ENCODE measurements at places on chromosomes 7 and 10. TPM values are rescaled to one million over a fixed set of nuclear protein-coding genes. Genes with fewer than 3 reads are reported as not detected.

- no peaks in the 10 kb centered on the region for H3K36me3 ChIP-seq
- no peak overlapping the region for H3K27ac ChIP-seq
- H3K4me1 ChIP-seq, result no peaks in the 10 kb centered on the region
Measured at GRCh38 chr7:42893346-42894240, 18.3 kb downstream of the C7orf25 start.

IDI2 gene
- not detected for total RNA-seq

- H3K4me1 ChIP-seq, result peaks cover 3% of the 10 kb centered on the region
- H3K4me3 ChIP-seq, result no peak overlapping the region
- H3K27me3 ChIP-seq, result peaks cover 26% of the 10 kb centered on the region
- no peak overlapping the region for H3K27ac ChIP-seq
Measured at GRCh38 chr7:44307905-44308595, 17.3 kb downstream of the CAMK2B start.

DNA sequence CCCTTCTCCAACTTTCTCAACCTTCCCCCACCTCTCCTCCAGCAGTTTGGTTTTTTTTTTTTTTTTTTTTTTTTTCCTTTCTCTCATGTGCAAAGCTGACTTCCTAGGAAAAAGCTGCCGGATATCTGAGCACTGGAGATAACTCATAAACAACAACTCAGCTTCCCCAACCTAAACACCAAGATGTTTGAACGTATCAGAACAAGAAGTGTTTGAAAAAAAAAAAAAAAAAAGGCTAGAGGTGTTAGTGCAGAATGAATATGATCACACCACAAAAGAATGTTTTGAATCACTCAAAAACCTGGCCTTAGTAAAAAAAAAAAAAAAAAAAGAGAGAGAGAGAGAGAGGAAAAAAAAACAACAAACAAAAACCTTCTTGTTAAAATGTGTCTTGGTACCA is 11.2 kb downstream of the GATA3 start:
- H3K27ac ChIP-seq, result no peak overlapping the region
- peaks cover 3% of the 10 kb centered on the region for H3K27me3 ChIP-seq
- no peak for DNase-seq
- peaks cover 96% of the 10 kb centered on the region for H3K36me3 ChIP-seq
- no peak overlapping the region for H3K4me3 ChIP-seq

CWF19L1 gene
- 44.1 TPM for total RNA-seq

IFIT1 gene
- 48.4 TPM for total RNA-seq

GRCh38 chr7:81693080-81693479 is 76.8 kb downstream of the HGF start:
- H3K27ac ChIP-seq, result no peak overlapping the region
- H3K27me3 ChIP-seq, result no peaks in the 10 kb centered on the region
- no peak for DNase-seq
- H3K36me3 ChIP-seq, result no peaks in the 10 kb centered on the region
- H3K4me1 ChIP-seq, result no peaks in the 10 kb centered on the region

- H3K27ac ChIP-seq, result no peak overlapping the region
- no peak overlapping the region for H3K4me3 ChIP-seq
- no peak for DNase-seq
- no peaks in the 10 kb centered on the region for H3K27me3 ChIP-seq
- H3K4me1 ChIP-seq, result no peaks in the 10 kb centered on the region
- peaks cover 62% of the 10 kb centered on the region for H3K36me3 ChIP-seq
Measured at GRCh38 chr10:101669181-101669580, 25.8 kb downstream of the FBXW4 start.

GRCh38 chr10:78658645-78659597 is 409.8 kb upstream of the ZMIZ1 start:
- peak overlapping the region; percentile 61 for H3K27ac ChIP-seq
- H3K4me1 ChIP-seq, result peaks cover 14% of the 10 kb centered on the region
- DNase-seq, result peak; percentile 10
- no peak overlapping the region for H3K4me3 ChIP-seq
- no peaks in the 10 kb centered on the region for H3K36me3 ChIP-seq

- H3K4me3 ChIP-seq, result no peak overlapping the region
- H3K27ac ChIP-seq, result no peak overlapping the region
- H3K27me3 ChIP-seq, result no peaks in the 10 kb centered on the region
- peaks cover 9% of the 10 kb centered on the region for H3K4me1 ChIP-seq
- no peaks in the 10 kb centered on the region for H3K36me3 ChIP-seq
Measured at GRCh38 chr7:155213385-155213784, 84.3 kb upstream of the INSIG1 start.

- H3K36me3 ChIP-seq, result no peaks in the 10 kb centered on the region
- H3K4me3 ChIP-seq, result no peak overlapping the region
- H3K4me1 ChIP-seq, result no peaks in the 10 kb centered on the region
- DNase-seq, result no peak
- no peaks in the 10 kb centered on the region for H3K27me3 ChIP-seq
Measured at GRCh38 chr7:85021101-85021704, 165.7 kb downstream of the SEMA3D start.

GRCh38 chr7:107274506-107274905 is 105.7 kb downstream of the HBP1 start:
- H3K36me3 ChIP-seq, result no peaks in the 10 kb centered on the region
- no peak for DNase-seq
- no peak overlapping the region for H3K27ac ChIP-seq
- H3K4me1 ChIP-seq, result no peaks in the 10 kb centered on the region
- H3K27me3 ChIP-seq, result no peaks in the 10 kb centered on the region

DNA sequence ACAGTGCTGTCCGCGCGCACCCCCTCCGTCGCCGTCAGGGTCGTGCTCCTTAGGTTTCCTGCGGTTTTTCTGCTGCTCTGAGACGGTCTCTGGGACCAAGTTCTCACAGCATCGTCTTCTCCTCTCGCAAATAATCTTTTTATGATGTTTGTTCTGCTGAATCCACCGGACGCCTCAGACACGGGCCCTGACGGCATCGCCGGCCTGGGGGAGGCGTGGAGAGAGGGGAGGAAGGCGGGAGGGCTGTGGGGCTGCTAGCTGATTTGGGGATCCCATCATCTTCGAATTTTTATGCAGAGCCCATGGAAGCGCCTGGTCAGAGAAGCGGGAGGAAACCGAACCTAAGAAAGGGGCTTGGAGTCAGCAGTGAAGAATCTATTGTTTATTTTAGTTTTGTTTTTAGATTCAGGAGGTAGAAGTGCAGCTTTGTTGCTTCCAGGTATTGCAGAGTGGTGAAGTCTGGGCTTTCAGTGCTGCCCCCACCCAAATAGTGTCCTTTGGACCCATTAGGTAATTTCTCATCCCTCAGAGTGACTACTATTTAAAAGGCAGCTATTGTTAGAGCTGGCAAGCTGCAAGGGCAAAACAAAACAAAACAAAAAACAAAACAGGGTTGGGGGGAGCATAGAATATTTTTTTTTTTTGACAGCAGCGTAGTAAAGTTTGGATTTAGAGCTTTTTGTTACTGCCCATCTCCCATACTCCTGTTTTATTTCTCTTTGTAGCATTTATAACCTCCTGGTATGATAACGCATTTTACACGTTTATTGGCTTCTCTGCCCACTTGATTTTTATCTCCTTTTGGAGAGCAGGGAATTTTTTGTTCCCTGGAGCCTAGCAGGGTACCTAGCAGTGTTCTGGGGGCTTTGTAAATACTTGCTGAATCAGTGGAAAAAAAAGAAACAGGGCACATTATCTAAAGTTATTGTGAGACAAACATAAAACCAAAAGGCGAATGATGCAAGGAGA is 92.6 kb downstream of the SPAG6 start:
- H3K36me3 ChIP-seq, result no peaks in the 10 kb centered on the region
- DNase-seq, result peak; percentile 54
- H3K27ac ChIP-seq, result peak overlapping the region; percentile 98
- H3K4me3 ChIP-seq, result peak overlapping the region; percentile 96

GRCh38 chr10:124546055-124546369 is 84.4 kb downstream of the LHPP start:
- H3K4me1 ChIP-seq, result peaks cover 36% of the 10 kb centered on the region
- no peak for DNase-seq
- H3K27me3 ChIP-seq, result no peaks in the 10 kb centered on the region
- no peak overlapping the region for H3K4me3 ChIP-seq

DNA sequence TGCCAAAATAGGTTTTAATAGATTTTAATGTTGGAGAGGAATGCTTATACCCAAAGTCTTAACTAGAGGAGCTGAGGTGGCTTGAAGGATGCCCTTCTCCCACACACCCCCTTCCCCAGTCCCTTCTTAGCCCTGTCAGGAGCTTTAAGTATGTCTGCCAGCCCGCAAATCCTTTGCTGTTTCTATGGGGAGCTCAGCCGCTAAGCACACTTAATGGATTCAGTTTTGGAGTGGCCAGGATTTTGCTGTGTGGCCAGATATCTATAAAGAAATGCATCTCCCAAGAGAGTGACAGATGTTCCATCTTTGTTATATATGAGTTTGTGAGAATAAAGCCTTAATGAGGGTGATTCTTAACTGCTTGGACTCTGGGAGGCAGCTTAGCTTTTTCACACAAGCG is 152.9 kb upstream of the ZNF32 start:
- H3K4me1 ChIP-seq, result peaks cover 2% of the 10 kb centered on the region
- H3K27me3 ChIP-seq, result no peaks in the 10 kb centered on the region
- no peak for DNase-seq
- H3K4me3 ChIP-seq, result no peak overlapping the region

DNA sequence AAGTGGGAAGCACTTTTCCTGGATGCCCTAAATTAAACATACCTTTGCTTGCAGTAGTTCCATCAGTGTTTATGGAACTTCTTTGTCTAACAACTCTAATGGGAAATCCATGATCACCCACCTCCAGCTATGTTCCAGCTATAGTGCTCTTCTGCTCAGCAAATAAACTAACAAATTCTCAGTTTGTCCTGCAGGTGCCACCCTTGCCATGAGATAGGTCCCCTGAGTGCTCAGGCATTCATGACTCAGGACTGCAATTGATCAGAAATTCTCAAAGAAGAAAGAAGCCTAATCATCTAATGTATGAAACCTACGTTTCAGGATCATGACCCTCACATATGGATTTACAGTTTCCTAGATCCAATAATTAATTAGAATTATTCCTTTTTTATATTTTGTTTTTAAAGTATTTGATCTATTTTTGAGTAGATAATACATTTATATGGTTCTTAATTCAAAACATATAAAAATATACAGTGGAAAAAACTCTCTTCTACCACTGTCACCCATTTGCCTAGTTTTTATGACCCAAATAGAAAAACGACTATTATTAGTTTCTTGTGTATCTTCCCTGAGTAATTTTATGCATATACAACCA is 48.7 kb upstream of the DYNC1I1 start:
- H3K27me3 ChIP-seq, result no peaks in the 10 kb centered on the region
- no peak overlapping the region for H3K4me3 ChIP-seq
- no peaks in the 10 kb centered on the region for H3K36me3 ChIP-seq
- H3K27ac ChIP-seq, result no peak overlapping the region

GRCh38 chr7:106063024-106063423 is 49.1 kb downstream of the SYPL1 start:
- no peaks in the 10 kb centered on the region for H3K36me3 ChIP-seq
- no peak for DNase-seq
- H3K4me1 ChIP-seq, result peaks cover 15% of the 10 kb centered on the region
- no peak overlapping the region for H3K27ac ChIP-seq

DNA sequence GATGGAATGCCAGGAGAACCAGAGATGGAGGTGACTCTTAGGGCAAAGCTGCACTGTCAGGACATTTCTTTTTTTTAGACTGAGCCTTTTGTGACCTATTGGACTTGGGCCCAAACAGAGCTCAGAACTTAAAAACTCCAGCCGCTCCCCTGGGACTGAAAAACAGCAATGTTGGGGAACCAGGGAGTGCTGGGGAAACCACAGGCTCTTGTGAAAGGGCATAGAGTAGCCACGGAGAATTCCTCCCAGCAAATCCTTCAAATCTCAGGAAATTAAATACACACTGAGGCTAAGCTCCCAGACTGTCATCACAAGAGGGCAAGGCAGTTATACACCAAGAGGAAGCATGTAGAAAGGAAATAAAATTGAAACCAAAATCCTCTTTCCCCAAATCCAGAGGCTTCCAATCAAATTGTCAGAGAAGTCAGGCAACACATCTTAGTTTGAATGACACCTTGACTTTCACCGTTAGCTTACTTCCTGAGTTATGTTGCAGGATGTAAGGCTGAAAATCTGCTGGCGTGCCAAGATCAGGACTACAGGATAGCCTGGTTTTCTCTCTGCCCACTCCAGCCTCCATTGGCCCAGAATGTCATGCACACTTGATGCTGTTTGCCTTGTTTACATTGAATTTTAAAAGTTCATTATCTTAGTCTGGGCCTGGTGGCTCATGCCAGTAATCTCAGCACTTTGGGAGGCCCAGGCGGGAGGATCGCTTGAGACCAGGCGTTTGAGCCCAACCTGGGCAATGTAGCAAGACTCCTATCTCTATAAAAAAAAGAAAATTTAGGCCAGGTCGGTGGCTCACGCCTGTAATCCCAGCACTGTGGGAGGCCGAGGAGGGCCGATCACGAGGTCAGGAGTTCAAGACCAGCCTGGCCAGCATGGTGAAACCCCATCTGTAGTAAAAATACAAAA is 2.6 kb upstream of the RFC2 start:
- no peaks in the 10 kb centered on the region for H3K27me3 ChIP-seq
- no peaks in the 10 kb centered on the region for H3K36me3 ChIP-seq
- H3K4me3 ChIP-seq, result no peak overlapping the region
- DNase-seq, result no peak

GRCh38 chr7:1572111-1572822 is 2.4 kb upstream of the PSMG3 start:
- no peak overlapping the region for H3K27ac ChIP-seq
- peaks cover 34% of the 10 kb centered on the region for H3K4me1 ChIP-seq
- H3K4me3 ChIP-seq, result no peak overlapping the region
- no peak for DNase-seq

GRCh38 chr7:128931190-128931798 is 6.4 kb upstream of the IRF5 start:
- no peak for DNase-seq
- no peak overlapping the region for H3K4me3 ChIP-seq
- H3K27ac ChIP-seq, result no peak overlapping the region
- no peaks in the 10 kb centered on the region for H3K27me3 ChIP-seq
- H3K36me3 ChIP-seq, result no peaks in the 10 kb centered on the region

DNA sequence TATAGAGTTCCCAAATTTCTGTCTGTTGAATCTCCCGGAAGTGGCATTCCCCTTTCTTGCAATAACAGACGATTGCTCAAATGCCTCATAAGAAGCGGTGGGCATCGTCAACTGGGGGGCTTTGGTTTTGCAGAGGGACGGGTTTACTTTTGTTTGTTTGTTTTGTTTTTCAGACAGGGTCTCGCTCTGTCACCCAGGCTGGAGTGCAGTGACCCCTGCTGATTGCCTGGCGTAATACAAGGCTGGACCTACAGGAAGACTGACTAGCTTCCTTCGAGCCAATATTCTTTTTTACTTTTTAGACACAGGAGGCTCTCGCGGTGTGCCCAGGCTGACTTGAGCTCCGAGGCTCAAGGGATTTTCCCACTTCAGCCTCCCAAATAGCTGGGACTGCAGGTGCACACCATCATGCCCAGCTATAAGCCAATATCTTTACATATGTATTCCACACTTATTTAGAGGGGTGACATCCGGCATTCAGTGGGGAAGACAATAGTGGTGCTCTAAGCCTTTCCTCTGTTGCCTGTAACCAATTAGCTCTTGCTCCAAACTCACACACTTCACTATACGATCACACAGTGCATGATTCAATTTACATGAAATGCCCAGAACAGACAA is 58.1 kb downstream of the FHIP2A start:
- H3K4me3 ChIP-seq, result no peak overlapping the region
- no peaks in the 10 kb centered on the region for H3K27me3 ChIP-seq
- H3K27ac ChIP-seq, result no peak overlapping the region
- peak; percentile 22 for DNase-seq

Data from thymus (tissue), 14 donors.